NCI-H1694 (cell line): ENCODE measurements at places on chromosomes 2 and 18.
A peak's percentile ranks its signal among the peaks of the same experiment; 100 is the strongest.

GRCh38 chr2:65264821-65265670 lies 37.4 kb downstream of the ACTR2 start:
- DNase-seq: peak; percentile 46

DNA sequence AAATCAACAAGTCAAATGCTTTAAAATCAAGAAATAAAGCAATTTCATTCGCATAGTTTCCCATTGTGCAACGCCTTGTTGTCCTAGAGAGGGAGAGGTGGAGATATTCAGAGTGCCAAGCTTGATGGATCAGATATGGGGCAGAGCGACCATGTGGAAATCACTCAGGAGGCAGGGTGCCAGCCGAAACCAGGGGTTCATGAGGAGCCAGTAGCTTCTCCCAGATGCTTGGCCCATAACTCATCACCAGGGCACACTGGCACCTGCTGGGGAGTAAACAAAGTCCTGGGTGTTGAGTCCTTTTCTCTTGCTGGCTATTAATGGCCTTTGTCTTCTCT lies 53.0 kb upstream of the ASAP2 start:
- DNase-seq: no peak

GRCh38 chr2:159713631-159714246 lies 1.4 kb downstream of the MARCHF7 start:
- peak; percentile 15 for DNase-seq

- DNase-seq: no peak
Observed at GRCh38 chr2:165594935-165595255, 125.4 kb downstream of the CSRNP3 start.

- DNase-seq: no peak
Observed at GRCh38 chr2:64101141-64101591, 43.1 kb downstream of the PELI1 start.

DNA sequence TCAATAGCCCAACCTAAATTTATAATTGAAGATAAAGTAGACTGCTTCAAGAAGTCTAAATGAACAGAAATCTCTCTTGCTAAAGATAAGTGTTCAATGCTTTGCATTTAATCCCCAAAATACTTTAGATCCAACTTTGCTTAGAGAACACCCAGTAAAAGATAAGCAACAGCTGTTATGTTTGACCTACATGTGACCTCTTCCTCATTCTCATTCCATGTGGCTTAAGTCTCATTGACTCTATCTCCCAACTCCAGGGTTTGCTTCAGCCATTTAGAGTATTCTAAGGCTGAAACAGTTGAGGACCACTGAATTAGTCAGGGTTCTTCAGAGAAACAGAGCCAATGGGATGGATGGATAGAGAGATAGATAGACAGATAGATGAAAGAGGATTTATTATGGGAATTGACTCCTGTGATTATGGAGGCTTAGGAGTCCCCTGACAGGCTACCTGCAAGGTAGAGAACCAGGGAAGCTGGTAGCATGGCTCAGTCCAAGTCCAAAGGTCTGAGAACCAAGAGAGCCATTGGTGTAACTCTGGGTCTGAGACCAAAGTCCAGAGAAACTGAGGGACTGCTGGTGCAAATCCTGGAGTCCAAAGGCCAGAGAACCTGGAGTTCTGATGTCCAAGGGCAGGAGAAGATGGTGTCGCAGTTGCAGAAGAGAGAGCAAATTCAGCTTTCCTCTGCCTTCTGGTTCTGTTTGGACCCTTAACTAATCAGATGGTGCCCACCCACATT lies 32.1 kb downstream of the CRYGD start:
- DNase-seq: no peak

DNA sequence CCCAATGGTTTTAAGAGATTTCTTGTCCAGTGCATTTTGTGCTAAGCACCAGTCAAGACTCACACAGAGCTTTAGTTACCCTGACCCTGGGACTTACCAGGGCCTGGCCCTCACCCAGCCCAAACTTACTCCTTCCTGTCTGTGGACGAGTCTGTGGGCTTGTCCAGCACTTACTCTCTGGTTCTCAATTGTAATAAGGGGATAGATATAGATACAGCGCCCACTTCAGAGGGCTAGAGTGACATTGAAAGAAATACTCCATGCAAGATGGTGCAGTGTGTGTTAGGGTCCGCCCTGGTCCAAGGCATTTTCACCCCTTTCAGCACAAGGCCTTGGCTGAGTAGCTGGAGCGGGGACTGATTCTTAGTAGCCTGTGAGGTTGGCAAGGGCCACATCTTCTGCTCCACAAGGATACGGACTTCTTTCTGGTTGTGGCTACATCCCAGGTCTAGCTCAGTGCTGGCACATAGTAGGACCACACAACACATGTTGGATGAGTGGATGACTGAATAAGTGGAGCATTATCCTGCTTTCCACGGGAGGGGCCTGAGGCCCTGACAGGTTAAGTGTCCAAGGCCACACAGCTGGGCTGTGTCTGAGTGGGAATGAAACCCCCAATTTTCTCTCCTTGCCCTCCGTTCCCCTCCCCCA lies 3.8 kb upstream of the ARID5A start:
- no peak for DNase-seq

GRCh38 chr18:27713738-27714095 lies 463.2 kb downstream of the CDH2 start:
- DNase-seq: no peak

- DNase-seq: no peak
Observed at GRCh38 chr2:138615257-138615656, 113.7 kb downstream of the SPOPL start.

- no peak for DNase-seq
Observed at GRCh38 chr2:35033748-35034147, 1321.8 kb upstream of the CRIM1 start.

- DNase-seq: no peak
Observed at GRCh38 chr2:156005999-156006712, 326.4 kb downstream of the NR4A2 start.

DNA sequence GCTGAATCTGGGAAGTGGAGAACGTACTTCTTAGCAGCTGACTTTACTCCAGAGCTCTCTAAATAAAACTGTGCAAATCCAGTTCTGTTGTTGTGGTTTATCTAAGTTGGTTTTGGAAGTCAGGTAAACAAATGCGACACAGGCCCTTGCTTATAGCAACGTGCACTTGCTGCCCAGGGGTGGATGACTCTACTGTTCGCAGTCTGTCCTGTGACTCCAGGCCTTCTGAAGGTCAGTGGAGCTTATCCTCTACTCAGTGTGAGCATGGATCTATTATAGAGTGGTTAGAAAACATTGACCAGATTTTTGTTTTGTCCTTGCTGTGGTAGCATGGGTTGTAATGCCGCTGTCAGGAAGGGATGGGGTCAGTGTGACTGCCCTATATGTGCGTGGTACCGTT lies 89.1 kb downstream of the ZNF236 start:
- no peak for DNase-seq
